ENCODE measurements at places on chromosomes 3 and 15.
A peak's percentile ranks its signal among the peaks of the same experiment; 100 is the strongest.

DNA sequence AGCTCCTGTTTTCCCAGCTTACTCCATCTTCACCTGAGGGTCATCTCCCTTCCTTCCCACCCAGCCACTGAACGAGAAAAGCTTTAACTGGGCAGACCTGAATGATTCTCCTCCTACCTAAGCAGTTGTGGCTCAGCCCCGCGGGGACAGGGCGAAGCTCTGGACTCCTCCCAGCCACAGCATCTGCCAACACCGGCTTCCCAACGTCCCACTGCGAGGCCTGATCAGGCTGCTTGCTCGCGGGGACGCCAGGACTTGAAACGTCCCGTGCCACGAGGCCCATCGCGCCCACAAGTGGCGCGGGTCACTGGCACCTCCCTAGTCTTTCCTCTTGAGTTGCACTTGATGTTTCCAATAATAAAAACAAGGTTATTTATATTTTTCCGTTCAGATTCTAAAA, at the start of gene SPATA16:
Gene SPATA16 (minus strand): TSS at position 250 of the 400 bp plus-strand sequence. CDS start 23,504 bp downstream, outside the sequence.
- DNase-seq = no peak

- no peak for DNase-seq
Measured at GRCh38 chr3:14369675-14370669, 32.4 kb upstream of the SLC6A6 start.

DNA sequence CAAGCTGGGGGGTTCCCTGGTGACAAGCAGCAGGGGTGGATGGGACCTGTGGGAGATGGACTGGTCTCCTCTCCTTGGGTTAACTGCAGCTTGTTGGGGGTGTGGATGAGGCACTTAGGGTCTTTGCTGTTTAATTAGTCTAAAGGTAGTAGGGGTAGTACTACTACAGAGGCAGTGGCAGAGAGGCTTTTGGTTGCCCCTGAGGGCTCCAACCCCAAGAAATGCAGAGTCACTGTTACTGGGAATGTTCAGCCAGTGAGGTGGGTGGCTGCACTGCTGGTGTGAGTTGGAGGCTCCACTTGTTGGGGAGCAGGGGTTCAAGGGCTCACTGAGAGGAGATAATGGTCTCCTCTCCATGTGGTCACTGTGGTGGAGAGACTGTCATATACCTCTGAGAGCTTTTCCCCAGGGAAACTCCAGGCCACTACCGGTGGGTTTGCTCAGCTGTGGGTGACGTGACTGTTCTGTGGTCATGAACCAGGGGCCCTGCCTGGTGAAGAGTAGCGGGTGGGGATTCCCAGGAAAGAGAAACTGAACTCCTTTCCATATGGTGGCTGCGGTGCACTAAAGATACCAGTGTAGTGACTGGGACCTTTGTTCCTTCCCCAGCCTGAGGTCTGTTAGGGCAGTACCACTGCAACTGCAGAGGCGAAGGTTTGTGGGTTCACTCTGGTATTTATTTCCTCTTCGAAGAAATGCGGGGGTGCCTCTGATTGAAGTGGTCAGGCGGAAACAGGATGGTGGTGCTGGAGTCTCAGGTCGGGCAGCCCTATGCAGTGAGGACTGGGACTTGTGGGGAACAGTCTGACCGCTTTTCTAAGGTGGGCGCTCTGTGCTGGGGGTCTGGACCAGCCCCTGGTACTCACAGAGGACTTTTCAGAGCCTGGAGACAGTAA, 68.9 kb upstream of the TNFSF10 start:
- DNase-seq = no peak

DNA sequence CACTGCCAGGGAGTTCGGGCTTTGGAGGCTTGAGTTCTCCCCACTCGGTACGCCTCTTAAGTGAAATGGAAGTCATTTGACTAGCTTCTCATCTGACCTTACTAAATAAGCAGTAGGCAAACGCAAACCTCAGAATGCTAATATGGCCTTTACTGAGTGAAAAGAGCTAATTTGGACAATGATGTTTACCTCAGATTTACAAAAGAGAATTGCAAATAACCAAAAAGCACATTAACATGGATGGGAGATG, 1.6 kb upstream of the RNU6-1 start:
- no peak for DNase-seq

GRCh38 chr15:57288926-57289580, 87.3 kb upstream of the CGNL1 start:
- no peak for DNase-seq

DNA sequence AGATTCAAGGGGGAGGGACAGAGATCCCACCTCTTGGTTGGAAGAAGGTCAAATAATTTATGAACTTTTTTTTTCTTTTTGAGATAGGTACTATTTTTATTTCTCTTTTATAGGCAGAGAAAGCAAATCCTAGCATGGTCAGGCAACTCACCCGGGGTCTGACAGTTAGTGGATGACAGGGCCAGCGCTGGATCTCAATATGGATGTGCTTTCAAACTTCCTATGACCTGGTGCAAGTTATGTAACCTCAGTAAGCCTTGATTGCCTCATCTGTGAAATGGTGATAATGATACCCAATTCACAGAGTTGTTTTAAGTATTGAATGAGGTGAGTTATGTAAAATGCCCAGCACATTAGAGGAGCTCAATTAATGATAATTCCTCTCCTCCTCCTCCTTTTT, 86.8 kb upstream of the MEF2A start:
- no peak for DNase-seq

DNA sequence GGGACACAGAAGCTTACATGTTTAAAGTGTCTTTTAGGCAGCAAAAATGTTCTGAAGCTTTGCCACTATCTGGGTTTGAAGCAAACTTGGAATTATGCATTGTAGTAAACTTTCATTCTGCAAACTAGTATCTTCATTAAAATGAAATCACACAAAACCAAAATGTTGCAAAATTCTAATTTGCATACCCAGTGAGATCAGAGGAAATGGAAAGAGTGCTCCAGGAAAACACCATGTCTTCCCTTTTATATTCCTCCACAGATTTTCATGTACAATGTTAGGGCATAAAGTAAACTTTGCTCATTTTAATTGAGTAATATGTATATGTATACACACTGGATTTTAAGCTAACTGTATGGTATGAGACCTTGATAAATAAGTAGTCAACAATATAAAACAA, 23.9 kb downstream of the ANO10 start:
- no peak for DNase-seq

DNA sequence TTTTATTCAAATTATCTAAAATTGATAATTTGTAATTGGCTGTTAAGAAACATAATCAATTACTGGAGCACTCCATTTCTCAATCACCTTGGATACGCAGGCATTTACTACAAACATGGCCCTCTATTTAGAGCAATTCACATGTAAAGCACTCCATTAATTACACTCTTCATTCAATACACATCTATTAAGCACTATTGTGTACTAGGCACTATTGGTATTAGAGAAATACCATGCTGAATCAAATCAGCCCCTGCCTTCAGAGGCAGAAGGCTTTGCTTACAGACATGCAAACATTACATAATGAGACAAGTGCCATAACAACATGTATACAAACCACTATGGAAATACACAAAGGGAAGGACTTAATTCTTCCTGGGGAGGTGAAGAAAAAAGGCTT, 69.1 kb downstream of the PEAK1 start:
- DNase-seq = no peak

- no peak for DNase-seq
Measured at GRCh38 chr3:114584734-114585371, 291.0 kb downstream of the TIGIT start.

GRCh38 chr3:112900113-112900512, 53.4 kb upstream of the CD200R1L start:
- DNase-seq = no peak

DNA sequence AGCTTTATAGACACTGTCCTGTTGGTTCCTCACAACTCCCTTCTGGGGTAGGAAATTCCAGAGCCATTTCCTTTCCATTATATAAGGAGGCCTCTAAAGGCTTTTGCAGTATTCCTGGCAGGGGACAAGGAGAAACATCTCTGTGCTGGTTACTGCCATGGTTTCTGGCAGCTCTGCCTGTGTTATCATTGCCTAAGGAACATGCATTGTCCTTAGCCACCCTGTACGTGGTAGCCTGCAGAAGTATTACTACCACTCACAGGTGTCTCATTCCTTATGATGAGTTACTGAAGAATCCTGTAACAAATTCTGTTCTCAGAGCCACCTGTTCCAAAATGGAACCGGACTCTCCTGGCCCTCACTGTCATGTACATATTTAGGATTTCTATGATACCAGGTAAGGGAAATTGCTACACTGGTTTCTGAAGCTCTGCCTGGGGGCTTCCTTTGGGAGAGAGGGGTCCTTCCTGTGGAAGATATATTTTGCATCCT, 58.0 kb downstream of the UMPS start:
- no peak for DNase-seq

DNA sequence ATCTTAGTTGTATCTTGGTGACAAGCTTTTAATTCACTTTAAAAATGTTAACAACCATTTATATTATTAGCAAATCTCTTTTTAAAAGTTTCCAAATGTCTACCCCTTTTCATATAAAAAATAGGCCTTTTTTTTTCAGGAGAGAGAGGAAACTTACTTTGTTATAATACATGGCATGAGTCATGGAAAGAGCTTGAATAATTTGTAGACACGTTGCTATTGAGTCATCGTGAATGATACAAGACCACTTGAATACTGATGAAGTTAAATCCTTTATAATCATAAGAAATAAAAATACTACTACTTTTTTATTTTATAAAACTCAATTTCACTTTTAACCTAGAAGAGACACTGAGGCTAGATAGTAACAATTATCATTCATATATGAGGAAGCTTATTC, 70.3 kb upstream of the BBX start:
- peak; percentile 77 for DNase-seq

- DNase-seq = no peak
Measured at GRCh38 chr3:14170531-14171159, 7.8 kb downstream of the XPC start.

DNA sequence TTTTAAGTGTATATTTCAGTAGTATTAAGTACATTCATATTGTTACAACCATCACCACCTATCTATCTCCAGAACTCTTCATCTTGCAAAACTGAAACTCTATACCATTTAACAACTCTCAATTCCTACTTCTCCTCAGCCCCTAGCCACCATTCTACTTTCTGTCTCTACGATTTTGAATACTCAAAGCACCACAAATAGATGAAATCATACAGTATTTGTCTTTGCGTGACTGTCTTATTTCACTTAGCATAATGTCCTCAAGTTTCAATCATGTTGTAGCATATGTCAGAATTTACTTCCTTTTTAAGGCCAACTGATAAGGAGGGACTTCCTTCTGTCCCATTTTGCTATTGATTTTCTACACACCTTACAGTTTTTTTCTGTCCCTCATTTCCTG, 593.3 kb downstream of the FHIT start:
- no peak for DNase-seq

- DNase-seq = peak; percentile 88
Measured at GRCh38 chr3:64055076-64055475, 31.8 kb upstream of the PSMD6 start.

- DNase-seq = no peak
Measured at GRCh38 chr15:39110746-39111145, 470.1 kb upstream of the THBS1 start.

- DNase-seq = no peak
Measured at GRCh38 chr15:35211240-35211902, 126.3 kb upstream of the NANOGP8 start.

- DNase-seq = no peak
Measured at GRCh38 chr3:12138044-12138443, 20.7 kb downstream of the TIMP4 start.

DNA sequence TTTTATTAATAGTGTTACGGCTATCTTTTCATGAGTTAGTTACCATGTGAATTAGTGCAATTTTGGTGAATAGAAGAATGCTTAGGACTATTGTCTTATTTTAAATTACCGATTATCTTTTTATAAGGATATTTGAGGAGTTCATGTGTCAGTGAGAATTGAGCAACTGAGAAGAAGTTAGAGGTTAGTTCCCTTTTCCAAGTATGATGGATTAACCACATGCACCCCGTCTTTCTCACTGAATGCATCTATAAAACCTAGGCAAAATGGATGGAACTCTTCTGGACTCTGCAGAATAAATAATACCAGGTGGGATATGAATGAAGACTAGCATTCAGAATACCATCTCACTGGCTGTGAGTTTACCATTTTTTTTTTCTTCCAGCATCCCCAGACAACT, 74.3 kb downstream of the TCF12 start:
- DNase-seq = no peak

DNA sequence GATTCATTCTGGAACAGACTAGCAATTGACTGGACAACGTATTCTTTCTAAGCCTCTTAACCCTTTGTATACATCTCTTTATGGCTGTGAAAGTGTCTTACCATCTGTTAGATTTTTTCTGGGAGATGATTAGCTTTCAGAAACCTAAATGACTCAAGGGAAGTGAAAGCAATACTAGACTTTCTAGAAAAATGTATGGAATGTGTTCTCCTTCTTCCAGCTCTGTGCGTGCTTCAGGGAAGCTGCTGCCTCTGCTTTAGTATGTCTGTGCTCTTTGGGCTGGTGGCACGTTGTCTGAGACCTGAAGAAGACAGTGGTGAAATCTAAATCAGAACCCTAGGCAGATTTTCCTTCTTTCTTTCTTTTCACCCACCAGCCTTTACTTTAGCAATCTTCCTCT, 89.5 kb downstream of the ITPR1 start:
- DNase-seq = no peak

- DNase-seq = no peak
Measured at GRCh38 chr3:55687526-55687925, 200.4 kb upstream of the WNT5A start.

DNA sequence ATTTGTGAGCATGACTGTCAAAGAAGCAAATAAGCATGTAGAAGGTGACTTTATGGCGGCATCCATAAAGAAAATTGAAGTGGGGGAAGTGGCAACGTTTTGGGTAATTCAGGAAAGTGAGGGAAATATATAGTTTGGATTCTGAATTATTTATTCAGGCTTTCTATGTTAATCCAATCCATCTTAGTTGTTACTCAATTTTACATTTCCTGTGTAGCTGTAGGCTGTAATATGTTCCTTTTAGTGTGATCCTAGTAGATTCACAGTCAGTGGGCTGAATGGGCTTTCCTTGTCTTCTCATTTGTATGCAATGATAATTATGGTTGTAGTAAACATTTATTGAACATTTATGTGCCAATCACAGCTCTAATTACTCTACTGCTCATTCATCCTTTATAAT, 654.1 kb downstream of the EDEM1 start:
- no peak for DNase-seq

- DNase-seq = no peak
Measured at GRCh38 chr15:40427188-40427587, 13.6 kb upstream of the BAHD1 start.

GRCh38 chr3:185264849-185265553, 11.2 kb upstream of the EHHADH start:
- no peak for DNase-seq

DNA sequence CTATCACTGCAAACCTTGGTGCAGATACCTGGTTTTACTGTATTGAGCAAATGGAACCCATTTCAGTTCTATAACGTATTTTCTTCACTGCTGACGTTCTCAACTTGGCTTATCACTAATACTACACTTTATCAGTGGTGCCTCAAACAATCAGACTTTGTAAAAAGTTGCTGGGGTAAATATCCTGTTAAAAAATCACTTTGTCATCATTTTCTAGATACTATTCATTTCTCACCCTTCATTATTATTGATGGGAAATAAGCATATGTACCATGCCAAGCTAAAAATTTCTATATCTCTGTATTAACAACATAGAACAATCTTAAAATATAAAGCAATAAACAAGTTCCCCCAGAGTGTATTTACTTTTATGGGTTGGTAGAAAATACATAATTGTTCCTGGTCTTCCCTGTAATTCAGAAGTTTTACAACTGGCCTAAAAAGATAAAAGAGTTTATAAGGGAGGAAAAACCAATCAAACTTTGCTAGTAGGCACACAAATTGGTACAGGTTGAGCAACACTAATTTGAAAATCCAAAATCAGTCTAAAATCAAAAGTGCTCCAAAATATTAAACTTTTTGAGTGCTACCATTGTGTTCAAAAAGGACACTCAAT, 33.2 kb downstream of the CIP2A start:
- DNase-seq = no peak

- DNase-seq = no peak
Measured at GRCh38 chr15:42349186-42349585, 10.1 kb upstream of the CAPN3 start.

Data from COLO829 (cell line).